Left renal cortex interstitium (tissue), 4 donors: ENCODE measurements at places on chromosomes 11 and 22. TPM values are rescaled to one million over a fixed set of nuclear protein-coding genes. Genes with fewer than 3 reads are reported as not detected.

DNA sequence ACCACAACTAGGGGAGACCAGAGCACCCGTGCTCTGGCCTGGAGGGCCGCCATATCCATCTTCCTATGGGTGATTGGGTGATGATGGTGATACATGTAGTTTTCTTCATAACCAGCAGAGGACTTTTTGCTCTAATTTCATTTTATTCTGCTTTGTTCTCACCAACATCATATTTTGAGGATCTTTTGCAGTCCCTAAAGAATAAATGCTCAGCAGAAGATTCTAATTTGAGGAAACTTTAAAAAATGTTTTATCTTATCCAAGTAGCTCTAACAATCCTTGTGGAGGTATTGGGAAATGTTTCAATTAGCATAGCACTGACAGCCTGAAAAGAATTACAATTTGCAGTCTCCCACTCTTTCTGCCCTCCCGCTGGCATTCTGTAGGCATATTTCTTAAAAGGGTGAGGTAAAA is 544.0 kb downstream of the NTM start:
- no peak for DNase-seq

GRCh38 chr22:26837784-26838470 is 180.5 kb downstream of the MIAT start:
- DNase-seq, result no peak

DNA sequence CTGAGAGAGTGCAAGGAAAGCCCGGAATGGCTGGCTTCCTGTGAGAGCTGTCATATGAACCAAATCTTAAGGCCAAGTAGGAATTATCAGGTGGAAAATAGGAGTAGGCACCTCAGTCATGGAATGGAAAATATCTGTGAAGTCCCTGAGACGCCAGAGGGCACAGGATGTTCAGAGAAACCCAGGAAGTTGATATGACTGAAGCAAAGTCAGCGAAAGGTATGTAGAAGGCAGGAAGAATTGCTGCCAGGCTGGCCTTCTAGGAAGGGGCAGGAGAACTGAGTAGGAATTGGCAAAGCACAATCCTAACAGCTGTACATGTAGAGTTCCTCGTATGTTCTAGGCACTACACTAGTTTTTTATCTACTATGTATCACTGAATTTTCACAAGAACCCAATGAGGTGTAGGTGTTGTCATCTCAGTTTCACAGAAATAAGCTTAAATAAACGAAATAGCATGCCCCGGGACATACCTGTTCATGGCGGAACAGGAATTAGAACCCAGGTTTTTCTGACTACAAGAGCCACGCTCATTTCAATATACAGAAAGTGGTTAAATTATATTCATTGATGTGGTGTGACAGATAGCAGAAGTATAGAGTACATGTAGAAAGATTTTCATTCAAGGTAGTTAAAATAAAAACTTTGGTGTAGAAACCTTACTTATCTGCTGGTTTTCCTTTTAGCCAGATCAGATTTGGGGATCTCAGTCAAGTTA is 17.0 kb downstream of the HMGXB4 start:
- no peak for DNase-seq

DNA sequence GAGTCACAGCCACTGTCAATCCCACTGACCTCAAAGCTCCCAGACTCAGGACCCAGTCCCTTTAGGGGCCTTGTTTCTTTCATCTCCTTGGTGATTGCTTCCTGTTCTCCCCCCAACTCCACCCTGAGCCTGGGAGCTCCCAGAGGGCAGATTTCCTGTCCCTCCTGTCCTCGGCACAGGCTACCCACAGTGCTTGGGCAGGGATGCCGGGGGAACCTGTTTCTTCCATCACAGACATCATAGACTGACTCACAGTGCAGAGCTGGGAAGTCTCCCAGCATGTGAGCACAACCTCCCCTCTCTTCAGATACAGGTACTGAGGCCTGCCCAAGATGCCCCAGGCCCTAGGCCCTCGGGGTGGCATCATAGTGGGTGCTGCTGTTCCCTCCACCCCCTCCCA is 16.6 kb downstream of the TRIM29 start:
- DNase-seq, result no peak

GRCh38 chr11:1656061-1656441 is 26.5 kb downstream of the KRTAP5-5 start:
- no peak for DNase-seq

DNA sequence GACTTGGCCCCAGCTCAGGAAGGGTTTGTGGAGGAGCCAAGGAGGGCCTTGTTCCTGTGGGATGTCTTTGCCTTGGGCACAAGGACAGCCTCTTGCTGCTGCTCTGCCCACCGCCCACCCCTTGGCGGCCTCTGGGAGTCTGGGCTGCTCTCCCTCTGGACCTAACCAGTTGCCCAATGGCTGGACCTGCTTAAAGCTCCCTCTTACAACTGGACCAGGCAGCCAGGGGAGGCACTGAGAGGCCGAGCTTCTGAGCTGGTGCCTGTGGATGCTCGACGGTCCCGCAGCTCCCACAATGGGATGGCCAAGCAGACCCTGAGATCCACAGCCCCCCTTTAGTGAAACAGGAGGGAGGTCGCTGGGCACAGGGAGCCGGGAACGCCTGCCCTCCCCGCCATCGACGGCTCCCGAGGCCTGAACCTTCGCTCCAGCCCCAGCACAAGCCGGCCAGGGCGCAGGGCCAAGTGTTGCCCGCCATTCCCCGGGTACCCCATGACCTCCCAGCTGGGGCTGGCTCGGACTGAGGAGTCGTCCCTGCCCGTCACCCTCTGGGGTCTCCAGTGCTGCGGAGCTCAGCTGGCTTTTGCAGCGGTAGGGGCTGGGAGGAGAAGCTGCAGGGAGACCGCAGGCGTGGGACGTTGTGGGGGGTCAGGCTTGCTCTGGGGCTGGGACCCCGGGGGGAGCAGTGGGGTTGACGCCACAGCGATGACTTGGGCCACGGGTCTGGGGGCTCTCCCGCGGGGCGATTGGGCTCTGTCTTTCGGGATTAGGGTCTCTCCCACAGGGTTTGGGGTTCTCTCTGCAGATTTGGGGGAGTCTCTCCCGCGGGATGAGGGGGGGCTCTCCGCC is 584 bp upstream of the GAL start:
- DNase-seq, result no peak

DNA sequence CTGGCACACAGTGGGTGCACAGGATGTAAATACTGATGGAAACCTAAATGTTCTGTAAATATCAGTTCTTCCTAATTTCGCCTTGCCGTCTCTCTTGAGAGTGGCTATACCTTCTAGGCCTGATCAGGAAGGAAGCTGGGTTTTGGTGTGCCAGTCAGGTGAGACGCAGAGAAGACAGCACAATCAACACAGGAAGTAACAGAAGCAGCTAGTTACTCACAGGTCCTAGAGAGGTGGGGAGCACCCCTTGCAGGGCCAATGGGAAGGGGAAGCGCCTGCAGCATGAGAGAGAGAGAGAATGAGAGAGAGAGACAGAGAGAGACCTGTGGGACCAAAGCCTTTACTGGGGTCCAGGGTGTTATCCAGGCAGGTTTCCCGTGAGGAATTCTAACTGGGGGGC is 80.8 kb downstream of the FBLN1 start:
- DNase-seq, result no peak

- no peak for DNase-seq
Measured at GRCh38 chr11:78606667-78607066, 32.0 kb upstream of the NARS2 start.

DNA sequence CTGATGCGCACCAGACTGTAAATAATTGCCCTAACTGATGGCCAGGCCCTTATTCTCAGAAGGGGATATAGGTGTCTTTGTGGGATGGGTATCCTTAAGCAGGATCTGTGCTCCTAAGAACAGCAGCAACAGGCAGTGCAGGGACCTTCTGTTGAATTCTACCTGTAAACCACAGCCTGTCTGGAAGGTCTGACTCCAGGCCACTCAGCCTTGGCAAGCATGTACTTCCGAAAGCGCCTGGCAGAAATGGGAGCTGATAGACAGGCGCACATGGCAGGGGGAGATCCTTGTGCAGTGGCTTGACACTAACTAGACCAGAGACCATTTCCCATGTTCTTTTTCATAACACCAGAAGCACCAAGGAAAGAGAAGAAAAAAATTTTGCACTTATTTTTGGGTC is 59.0 kb downstream of the C22orf31 start:
- no peak for DNase-seq

DNA sequence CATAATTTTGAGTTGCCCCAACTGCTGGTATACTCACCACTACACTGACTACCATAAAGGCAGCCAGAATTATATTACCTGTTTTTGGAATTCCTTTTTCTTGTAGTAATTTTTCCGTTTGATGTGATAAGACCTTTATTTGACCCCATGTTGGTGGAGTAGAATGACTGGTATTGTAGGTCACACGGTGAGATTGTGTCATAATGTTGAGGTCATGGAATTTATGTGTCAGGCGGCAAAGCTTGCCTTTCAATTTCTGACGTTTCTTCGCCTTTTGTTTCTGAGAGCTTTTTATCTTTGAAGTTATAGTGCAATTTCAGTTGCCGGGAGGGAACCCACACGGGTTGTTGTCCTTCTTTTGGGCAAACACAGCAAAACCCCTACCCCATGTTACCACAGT is 13.0 kb downstream of the OR52K1 start:
- no peak for DNase-seq

- peak; percentile 38 for DNase-seq
Measured at GRCh38 chr11:30914143-30914762, 328.1 kb upstream of the MPPED2 start.

GRCh38 chr11:117702946-117703598 is 93.9 kb downstream of the DSCAML1 start:
- DNase-seq, result no peak

DNA sequence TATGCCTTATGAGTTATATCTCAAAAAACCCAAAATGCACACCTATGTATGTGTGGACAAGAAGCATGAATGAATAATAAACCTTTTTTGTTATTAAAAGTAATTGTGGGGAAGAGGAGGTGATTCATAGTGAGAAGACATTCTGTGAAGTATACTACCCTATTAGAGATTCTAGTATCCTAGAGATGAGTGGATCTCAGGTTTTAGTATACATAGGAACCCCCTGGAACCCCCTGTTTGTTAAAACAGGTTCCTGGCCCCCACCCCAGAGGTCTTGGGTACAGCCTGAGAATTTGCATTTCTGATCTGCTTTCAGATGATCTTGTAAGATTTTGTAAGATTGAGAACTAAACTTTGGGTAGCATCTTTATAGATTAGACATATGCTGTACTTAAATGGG is 17.5 kb downstream of the NUCB2 start:
- no peak for DNase-seq

The CCDC134 gene
- polyA plus RNA-seq, result 10.3 TPM

The FGF4 gene
- not detected for polyA plus RNA-seq

The RTN4R gene
- 10.4 TPM for polyA plus RNA-seq

The MMP11 gene
- polyA plus RNA-seq, result 21.8 TPM

The SLC22A8 gene
- 57.9 TPM for polyA plus RNA-seq

The LRRC74B gene
- polyA plus RNA-seq, result 0.16 TPM

The SLC22A12 gene
- polyA plus RNA-seq, result 3.6 TPM

The SEPTIN3 gene
- polyA plus RNA-seq, result 7.4 TPM

The APOL6 gene
- polyA plus RNA-seq, result 3.7 TPM
